Pons (tissue), 1 donor: ENCODE measurements at places on chromosomes 2 and 18.

- DNase-seq, result no peak
Measured at GRCh38 chr2:1278861-1279260, 134.4 kb upstream of the TPO start.

- DNase-seq, result no peak
Measured at GRCh38 chr2:6326958-6327357, 538.7 kb downstream of the CMPK2 start.

GRCh38 chr18:22182884-22183697 is 13.7 kb downstream of the GATA6 start:
- DNase-seq, result no peak

DNA sequence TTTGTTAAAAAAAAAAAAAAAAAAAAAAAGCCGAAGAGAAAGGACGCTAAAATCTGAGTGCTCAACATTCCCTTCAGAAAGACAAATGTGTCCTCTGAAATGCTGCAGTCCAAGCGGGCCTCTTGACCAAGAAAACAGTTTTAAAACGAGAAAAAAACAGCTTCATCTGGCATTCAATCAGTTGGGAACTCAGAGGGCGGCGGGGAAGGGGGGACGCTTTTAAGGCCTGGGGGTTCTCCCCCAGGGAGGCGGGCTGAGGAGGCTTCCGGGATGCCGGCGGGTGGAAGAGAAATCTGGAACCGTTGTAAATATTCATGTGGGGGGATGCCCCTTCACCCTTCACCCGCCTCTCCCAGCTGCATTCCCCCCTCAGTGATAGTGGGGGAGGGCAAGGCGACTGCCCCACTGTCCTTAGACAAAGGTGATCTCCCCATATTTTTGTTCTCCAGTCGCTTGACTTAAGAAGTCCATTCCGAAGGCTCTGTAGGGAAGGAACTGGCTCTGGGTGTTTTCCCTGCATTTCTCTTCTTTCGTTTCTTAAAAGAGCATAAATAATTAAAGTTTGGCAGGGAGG is 3.3 kb upstream of the HOXD11 start:
- no peak for DNase-seq

DNA sequence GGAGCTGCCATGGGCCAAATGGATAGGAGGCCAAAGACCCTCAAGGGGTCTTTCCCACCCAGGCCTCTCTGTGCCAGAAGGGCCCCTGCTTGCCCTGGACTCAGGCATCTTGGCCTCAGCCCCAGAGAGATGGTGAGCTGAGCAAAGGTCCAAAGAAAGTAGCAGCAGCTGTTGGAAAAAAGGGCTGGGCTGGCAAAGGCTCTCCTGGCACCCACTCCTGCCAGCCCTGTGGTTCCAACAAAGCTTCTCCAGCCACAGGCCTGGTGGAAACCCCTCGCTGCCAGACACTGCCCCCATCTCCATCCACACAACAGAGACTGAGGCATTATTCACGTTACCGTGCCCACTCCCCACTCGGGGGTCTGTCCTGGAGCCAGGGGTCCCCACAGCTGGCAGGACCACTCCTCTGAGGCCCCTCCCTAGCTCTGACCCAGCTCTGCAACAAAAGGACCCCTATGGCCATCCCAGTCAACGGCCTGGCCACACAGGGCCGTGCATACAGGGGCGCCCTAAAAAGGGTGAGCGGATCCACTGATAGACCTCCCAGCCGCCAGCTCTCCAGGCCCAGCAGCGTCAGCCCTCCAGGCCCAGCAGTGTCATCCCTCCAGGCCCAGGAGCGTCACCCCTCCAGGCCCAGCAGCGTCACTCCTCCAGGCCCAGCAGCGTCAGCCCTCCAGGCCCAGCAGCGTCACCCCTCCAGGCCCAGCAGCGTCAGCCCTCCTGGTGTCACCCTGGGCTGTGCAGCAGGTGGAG is 10.1 kb downstream of the BIN1 start:
- DNase-seq, result no peak

- DNase-seq, result no peak
Measured at GRCh38 chr2:86280191-86280667, 57.2 kb downstream of the REEP1 start.

DNA sequence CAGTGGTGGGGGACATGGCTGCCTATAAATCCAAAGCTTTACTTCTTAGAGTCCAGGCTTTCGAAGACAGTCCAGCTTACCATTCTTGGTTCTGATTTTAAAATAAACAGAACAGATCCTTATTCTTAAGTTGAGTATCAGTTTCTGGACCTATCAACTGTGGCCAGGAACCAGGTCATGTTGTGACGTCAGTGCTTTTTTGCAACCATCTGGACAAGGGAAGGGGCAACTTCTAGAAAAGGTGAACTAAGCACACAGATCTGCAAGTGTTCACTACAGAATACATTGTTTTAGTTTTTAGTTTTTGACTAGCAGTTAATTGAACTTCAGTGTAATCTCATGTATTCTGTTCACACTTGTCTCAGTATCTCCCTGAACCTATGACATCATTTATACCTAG is 326.0 kb upstream of the MGAT5 start:
- no peak for DNase-seq
